ENCODE measurements at places on chromosomes 3 and 15. TPM values are rescaled to one million over a fixed set of nuclear protein-coding genes. Genes with fewer than 3 reads are reported as not detected.

The IL16 gene
- 20.3 TPM for total RNA-seq

The NLGN1 gene
- 6.9 TPM for total RNA-seq

The SPTSSB gene
- total RNA-seq = 1.5 TPM

The MLF1 gene
- 8.8 TPM for total RNA-seq

The MYL3 gene
- total RNA-seq = 6.2 TPM

The ITIH4 gene
- 5.6 TPM for total RNA-seq

The PCLAF gene
- 0.66 TPM for total RNA-seq

DNA sequence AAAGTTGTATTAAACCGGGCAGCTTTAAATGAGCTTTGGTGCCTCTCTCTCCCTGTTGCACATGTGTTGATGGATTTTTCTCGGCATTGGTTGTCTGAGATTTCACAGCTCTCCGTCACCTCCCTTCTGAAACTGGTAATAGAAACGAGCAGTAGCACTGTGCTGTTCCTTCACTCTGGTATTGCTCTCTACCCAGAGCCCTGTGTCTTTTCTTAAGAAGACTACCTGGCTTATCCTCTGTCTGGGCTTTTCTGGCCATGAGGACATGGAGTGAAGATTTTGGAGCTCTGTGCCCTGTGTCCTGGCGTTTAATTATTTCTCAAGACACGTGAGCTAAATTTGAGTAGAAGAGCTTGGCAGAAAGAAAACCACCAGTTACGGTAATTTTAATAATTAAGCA, 209.6 kb upstream of the EIF1B start:
- no peak overlapping the region for H3K4me3 ChIP-seq
- H3K36me3 ChIP-seq = no peaks in the 10 kb centered on the region
- H3K27ac ChIP-seq = no peak overlapping the region
- no peaks in the 10 kb centered on the region for H3K27me3 ChIP-seq

- no peak for DNase-seq
- no peaks in the 10 kb centered on the region for H3K36me3 ChIP-seq
- no peak overlapping the region for H3K4me3 ChIP-seq
- H3K27me3 ChIP-seq = no peaks in the 10 kb centered on the region
- H3K27ac ChIP-seq = peak overlapping the region; percentile 8
- H3K4me1 ChIP-seq = no peaks in the 10 kb centered on the region
Measured at GRCh38 chr3:150538324-150539208, 7.7 kb downstream of the SERP1 start.

DNA sequence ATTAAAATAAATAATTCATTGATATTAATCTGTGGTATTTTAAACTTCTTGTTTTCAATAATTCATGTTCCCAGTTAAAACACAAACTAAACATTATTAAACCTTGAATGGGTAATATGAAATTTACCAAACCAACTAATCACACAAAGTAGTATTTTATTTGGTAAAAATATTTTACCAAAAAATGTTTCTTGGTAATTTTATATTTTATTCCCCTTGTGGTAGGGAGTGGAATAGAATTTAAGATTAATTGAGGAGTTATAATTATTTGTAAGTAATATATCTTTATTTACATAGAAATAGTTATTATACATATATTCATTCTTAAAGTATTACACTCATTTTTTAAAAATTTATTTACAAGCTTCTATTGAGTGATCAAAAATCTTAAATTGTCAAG, 1350.9 kb downstream of the OTOL1 start:
- no peak overlapping the region for H3K27ac ChIP-seq
- H3K27me3 ChIP-seq = no peaks in the 10 kb centered on the region
- no peak for DNase-seq
- no peaks in the 10 kb centered on the region for H3K36me3 ChIP-seq
- H3K4me3 ChIP-seq = no peak overlapping the region

DNA sequence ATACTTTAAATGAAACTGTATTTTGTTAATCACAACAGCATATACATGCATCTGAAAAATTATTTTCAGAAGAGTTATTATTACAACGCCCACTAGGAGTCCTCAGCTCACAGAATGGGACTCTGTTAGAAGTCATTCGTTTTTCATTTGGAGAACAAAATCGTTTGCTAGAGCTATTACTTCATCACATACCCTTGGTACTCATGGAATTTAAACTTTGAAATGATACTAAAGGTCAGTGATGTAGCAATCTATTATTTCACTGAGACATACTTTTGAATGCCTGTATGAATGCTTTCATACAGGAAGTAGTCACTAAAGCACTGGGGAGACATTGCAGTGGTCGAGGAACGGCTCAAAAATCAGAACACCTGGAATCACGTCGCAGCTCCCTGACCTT, 198.1 kb downstream of the MBNL1 start:
- H3K4me3 ChIP-seq = no peak overlapping the region
- H3K4me1 ChIP-seq = no peaks in the 10 kb centered on the region
- no peak overlapping the region for H3K27ac ChIP-seq
- DNase-seq = no peak
- no peaks in the 10 kb centered on the region for H3K27me3 ChIP-seq

DNA sequence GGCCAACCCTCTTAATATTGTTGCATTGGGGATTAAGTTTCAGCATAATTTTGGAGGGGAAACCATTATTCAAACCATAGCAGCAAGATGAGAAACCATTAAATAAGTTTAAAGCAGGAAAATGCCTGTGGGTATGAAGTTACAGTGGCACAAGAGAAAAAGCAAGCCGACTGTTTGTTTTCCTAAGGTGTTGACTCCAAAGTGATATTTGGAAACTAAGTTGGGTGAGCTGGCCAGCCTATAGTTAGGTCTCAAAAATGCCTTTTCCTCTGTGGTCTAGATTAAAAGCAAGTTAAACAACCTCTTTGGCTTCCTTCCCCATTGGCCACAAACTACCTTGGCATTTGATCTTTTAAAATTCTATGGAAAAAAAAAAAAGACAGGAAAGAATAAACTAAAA, 419.8 kb upstream of the AZI2 start:
- no peak overlapping the region for H3K4me3 ChIP-seq
- H3K4me1 ChIP-seq = no peaks in the 10 kb centered on the region
- DNase-seq = no peak
- no peaks in the 10 kb centered on the region for H3K27me3 ChIP-seq

DNA sequence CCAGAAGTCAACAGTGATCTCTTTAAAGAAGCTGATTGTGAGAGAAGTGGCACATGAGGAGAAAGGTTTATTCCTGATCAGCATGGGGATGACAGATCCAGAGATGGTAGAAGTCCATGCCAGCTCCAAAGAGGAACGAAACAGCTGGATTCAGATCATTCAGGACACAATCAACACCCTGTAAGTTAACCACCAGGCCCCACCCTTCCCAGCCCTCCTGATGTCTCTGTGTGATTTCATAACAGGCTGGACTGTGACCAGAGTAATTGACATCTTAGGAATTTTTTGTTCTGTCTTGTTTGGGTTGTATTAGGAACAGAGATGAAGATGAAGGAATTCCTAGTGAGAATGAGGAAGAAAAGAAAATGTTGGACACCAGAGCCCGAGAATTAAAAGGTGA, 67.7 kb downstream of the KLHL25 start:
- no peaks in the 10 kb centered on the region for H3K27me3 ChIP-seq
- DNase-seq = no peak
- no peak overlapping the region for H3K4me3 ChIP-seq

DNA sequence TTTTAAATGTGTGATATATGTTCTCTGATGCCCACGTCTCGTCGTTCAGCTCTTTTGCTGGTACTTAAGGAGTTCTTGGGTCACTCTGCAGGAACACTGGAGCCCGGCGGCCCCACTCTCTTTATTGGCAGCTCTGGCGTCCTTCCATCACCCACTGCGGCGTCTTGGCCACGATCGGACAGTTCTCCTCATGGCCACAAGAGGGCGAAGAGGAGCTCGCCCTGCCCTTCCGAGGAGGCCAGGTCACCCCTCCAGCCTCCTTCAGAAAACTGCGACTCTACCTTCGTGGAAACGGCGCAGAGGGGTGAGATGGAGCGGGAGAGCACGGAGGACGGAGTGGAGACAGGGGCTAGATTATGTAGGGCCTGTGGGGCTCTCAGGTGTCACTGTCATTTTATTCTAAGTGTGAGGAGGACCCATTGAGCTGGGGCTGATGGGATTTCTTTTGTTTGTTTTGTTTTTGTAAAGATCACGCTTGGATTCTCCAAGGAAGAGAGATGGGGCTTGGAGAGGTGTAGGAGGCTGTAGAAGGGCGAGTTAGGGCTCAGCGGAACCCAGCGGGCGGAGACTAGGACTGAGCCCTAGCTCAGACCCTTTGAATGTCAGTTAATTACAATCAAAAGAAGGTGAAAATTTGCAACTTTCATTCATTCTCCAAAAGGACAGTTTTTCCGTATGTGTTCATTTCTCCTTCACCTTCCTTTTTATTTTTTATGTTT, 28.0 kb upstream of the GABRA5 start:
- H3K4me1 ChIP-seq = no peaks in the 10 kb centered on the region
- DNase-seq = no peak
- no peak overlapping the region for H3K4me3 ChIP-seq
- H3K27ac ChIP-seq = no peak overlapping the region
- H3K27me3 ChIP-seq = peaks cover 5% of the 10 kb centered on the region

DNA sequence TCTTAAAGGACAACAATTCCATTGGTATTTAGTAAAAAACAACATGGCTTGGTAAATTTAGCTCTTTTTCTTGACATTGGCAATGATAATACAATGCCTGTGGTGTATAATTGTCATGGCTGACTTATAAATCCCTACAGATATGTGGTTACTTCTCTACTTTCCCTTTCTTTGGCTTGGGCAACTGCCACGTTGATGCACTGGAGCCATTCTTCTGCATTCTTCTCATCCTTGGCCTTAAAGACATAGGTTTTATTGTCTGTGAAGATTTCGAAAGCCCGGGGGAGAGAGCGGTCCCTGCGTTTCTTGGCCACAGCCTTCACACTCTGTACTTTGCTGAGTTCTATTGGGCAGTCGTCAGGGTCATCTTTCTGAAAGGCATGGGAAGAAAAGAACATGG, 101.1 kb upstream of the CCNL1 start:
- H3K27ac ChIP-seq = peak overlapping the region; percentile 1

GRCh38 chr15:75542386-75542797, 36.7 kb downstream of the PTPN9 start:
- DNase-seq = no peak
- H3K27me3 ChIP-seq = no peaks in the 10 kb centered on the region
- no peak overlapping the region for H3K27ac ChIP-seq
- no peaks in the 10 kb centered on the region for H3K4me1 ChIP-seq

GRCh38 chr3:61875046-61875844, 313.9 kb downstream of the PTPRG start:
- no peaks in the 10 kb centered on the region for H3K36me3 ChIP-seq
- no peak overlapping the region for H3K27ac ChIP-seq
- DNase-seq = no peak
- H3K4me1 ChIP-seq = no peaks in the 10 kb centered on the region
- no peaks in the 10 kb centered on the region for H3K27me3 ChIP-seq
- H3K4me3 ChIP-seq = no peak overlapping the region

- DNase-seq = no peak
- H3K4me1 ChIP-seq = no peaks in the 10 kb centered on the region
- H3K27me3 ChIP-seq = no peaks in the 10 kb centered on the region
- no peaks in the 10 kb centered on the region for H3K36me3 ChIP-seq
Measured at GRCh38 chr3:66098436-66098835, 59.7 kb upstream of the MAGI1 start.

GRCh38 chr3:70737666-70738290, 425.3 kb upstream of the MDFIC2 start:
- no peaks in the 10 kb centered on the region for H3K36me3 ChIP-seq
- peak; percentile 23 for DNase-seq
- no peak overlapping the region for H3K4me3 ChIP-seq
- no peaks in the 10 kb centered on the region for H3K4me1 ChIP-seq

- H3K27ac ChIP-seq = no peak overlapping the region
- no peaks in the 10 kb centered on the region for H3K4me1 ChIP-seq
- H3K27me3 ChIP-seq = no peaks in the 10 kb centered on the region
- no peaks in the 10 kb centered on the region for H3K36me3 ChIP-seq
Measured at GRCh38 chr15:41150279-41150678, 34.2 kb upstream of the INO80 start.

DNA sequence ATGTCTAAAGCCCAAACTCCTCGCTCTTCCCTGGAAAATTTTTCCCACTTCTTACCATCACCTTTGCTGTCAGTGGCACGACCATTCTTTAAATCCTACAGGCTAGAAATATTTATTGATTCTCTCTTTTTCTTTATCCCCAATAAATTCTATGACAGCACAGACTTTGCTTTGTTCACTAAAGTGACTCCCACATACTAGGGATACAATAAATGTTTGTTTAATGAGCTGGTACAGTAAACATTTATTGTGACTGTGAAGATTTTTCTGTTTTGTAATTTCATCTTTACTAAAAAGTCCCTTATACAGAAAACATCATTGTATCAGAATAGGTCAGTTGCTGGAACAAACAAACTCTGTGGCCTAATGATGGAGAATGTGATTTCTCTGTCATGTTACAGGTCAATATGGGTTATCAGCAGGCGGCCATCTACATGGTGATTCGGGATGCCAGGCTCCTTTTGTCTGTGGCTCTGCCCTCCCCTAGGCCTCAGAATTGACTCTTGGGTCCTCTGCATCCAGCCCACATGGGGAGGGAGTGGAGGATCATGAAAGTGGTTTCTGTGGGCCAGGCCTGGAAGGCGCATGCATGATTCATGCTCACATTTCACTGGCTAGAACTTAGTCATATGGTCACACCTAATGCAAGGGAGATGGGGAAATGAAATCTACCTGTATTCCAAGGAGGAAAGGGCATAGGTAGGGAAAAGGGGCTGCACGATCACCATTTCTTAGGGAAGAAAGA, 22.7 kb upstream of the KNG1 start:
- H3K4me3 ChIP-seq = no peak overlapping the region
- DNase-seq = no peak
- H3K36me3 ChIP-seq = no peaks in the 10 kb centered on the region

DNA sequence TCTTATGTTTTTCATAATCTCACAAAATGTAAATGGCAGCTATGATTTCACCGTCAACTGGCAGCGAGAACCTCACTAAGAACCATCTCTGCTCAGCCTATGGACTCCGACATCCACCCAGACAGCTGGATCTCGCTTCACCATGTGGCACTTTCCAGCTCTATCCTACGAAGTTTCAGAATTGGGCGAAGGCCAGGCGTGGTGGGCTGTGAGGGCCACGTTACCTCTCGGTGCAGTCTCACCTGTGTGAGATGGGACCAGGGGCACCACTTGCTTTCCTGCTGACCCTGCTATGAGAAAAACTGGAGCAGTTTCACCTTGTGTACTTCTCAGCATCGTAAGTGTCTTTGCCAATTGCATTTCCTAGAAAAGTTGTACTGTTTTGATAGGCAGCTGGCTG, 32.3 kb downstream of the CHDH start:
- H3K4me1 ChIP-seq = no peaks in the 10 kb centered on the region
- DNase-seq = no peak
- no peak overlapping the region for H3K4me3 ChIP-seq
- no peak overlapping the region for H3K27ac ChIP-seq
- peaks cover 5% of the 10 kb centered on the region for H3K36me3 ChIP-seq
- H3K27me3 ChIP-seq = no peaks in the 10 kb centered on the region

GRCh38 chr3:128053614-128054013, 1.4 kb downstream of the SEC61A1 start:
- H3K27me3 ChIP-seq = no peaks in the 10 kb centered on the region
- H3K4me3 ChIP-seq = peak overlapping the region; percentile 76
- DNase-seq = no peak
